Stimulated activated CD4-positive, alpha-beta T cell treated with anti-CD3 and anti-CD28 coated beads, Interleukin-15, amount 100 ng/mL, for 1 hour (primary cell): ENCODE measurements at places on chromosomes 3 and 15.

DNA sequence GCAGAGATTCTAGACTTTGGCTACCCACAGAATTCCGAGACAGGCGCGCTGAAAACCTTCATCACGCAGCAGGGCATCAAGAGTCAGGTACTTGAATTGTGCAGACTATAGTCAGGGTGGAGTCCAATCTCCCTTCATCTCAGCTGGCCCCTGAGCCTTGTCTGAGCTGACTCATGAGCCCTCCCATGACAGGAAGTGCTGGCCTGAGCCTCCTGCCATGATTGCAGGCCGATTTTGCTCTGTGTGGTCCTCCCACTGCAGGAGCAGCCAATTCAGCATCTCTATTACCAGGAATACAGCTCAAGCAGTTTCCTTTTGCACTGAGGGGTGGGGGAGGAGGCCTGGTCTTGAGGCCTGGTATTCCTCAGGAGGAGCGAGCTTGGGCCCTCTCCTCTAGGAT lies 5.5 kb downstream of the AP2M1 start:
- no peak for DNase-seq

GRCh38 chr3:138465925-138466324 lies 31.5 kb downstream of the ESYT3 start:
- no peak for DNase-seq

DNA sequence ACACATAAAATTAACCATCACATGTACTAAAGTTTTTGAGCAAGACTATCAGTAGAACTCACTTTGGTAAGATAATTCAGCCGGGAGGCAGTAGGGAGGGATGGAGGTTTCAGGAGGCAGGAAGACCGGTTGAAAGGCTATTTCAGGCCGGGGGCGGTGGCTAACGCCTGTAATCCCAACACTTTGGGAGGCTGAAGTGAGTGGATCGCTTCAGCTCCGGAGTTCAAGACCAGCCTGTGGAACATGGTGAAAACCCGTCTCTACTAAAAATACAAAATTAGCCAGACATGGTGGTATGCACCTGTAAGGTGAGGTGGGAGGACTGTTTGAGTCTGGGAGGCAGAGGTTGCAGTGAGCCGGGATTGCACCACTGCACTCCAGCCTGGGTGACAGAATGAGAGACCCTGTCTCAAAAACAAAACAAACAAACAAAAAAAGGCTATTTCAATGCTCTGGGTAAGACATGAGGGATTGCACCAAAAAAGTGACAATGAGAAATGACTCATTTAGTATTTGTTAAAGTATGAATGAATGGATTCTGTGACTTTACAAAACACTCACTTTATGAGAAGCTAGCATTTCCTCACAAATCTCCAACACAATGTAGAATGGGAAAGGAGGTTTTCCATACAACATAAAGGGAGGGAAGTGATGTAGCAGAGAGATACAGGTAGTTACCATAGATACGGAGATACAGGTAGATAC lies 43.9 kb downstream of the SH3BP5 start:
- no peak for DNase-seq

DNA sequence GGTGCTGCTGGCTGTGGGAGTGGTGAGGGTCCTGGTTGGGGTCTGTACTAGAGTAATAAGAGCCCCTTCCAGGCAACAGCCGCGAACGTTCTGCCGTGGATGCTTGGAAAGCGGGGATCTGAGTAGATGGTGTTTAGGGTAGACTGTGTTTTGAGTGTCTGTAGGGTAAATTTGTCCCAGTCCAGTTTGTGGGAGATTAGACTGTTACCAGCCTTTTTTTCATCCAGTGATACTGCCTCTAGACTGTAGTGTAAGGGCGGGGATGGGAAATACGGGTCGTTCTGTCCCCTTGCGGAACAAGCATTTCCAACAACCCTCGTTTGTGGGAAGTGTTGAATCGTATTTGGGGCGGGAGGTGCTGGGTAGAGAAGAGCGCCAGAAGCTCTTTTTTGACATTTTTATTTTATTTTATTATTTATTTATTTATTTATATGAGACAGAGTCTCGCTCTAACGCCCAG lies 424 bp downstream of the HAUS2 start:
- no peak for DNase-seq

DNA sequence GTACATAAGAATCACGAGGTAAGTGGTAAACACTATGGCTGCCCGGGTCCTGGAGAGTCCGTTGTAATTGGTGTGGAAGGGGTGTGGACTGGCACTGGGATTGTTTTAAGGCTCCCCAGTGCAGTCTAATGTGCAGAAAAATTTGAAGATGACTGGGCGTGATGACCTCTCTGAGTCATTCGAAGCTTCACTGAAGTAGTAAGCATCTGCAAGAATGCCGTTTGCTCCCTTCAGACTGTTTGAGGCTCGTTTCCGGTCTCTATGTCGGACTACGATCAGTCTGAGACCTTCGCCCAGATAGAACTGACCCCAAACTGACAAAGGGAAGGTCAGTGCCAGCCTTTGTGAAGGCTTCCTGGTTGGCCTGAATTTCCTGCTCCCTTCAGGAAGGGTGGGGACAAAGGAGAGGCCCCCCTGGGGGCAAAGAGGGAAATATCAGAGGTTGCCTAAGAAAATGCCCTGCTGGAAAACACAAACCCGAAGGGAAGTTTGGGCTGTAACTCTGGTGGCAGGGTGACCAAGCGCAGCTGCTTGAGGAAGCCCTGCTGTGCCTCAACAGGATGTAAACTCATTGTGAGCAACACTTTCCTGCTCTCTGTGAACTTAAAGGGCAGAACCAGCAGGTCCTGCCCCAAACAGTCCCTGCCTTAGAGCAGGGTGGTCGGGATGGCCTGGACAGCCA lies 34.6 kb downstream of the BTD start:
- no peak for DNase-seq

- no peak for DNase-seq
Measured at GRCh38 chr3:153275514-153275913, 113.5 kb downstream of the RAP2B start.

GRCh38 chr3:75294124-75294523 lies 370.0 kb upstream of the FRG2C start:
- no peak for DNase-seq

GRCh38 chr3:115788921-115789470 lies 165.7 kb downstream of the GAP43 start:
- no peak for DNase-seq

DNA sequence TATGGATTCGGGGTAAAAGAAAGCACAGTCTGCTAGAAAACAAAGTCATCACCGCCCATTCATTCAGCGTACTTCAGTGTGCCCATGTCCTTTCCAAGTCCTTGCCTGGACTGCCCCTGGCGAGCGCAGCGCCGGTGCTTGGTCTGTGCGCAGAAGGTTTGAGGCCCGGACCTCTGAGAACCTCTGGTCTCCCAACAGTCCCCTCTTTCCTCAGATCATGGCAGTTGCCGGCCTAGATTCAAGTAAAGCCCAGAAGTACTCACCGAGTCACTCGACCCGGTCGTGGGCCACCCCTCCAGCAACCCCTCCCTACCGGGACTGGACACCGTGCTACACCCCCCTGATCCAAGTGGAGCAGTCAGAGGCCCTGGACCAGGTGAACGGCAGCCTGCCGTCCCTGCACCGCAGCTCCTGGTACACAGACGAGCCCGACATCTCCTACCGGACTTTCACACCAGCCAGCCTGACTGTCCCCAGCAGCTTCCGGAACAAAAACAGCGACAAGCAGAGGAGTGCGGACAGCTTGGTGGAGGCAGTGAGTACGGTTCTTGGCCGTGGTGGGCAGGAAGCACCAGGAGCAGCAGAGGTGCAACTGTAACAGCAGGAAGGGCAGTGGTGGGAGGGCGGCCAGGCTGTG lies 36.3 kb downstream of the CHDH start:
- DNase-seq = no peak

GRCh38 chr15:90262426-90262825 lies 3.0 kb upstream of the NGRN start:
- DNase-seq = no peak

GRCh38 chr3:130925628-130926027 lies 31.7 kb downstream of the ATP2C1 start:
- DNase-seq = no peak
